PC-9 (cell line): ENCODE measurements at places on chromosomes 2 and 18. TPM values are rescaled to one million over a fixed set of nuclear protein-coding genes. Genes with fewer than 3 reads are reported as not detected.

The ACTG2 gene
- total RNA-seq: not detected in 2 replicates

The DHRS9 gene
- not detected in 2 replicates for total RNA-seq

The COL3A1 gene
- not detected in 2 replicates for total RNA-seq

The RBKS gene
- total RNA-seq: 4.5 and 6.8 TPM in 2 replicates

The EPAS1 gene
- 127 and 163 TPM in 2 replicates for total RNA-seq

The OXER1 gene
- total RNA-seq: not detected in 2 replicates

The EN1 gene
- total RNA-seq: not detected in 2 replicates

The LIMS2 gene
- 1.4 and 2.5 TPM in 2 replicates for total RNA-seq

The DSG1 gene
- total RNA-seq: not detected in 2 replicates

The HOXD4 gene
- total RNA-seq: not detected in 2 replicates

The HRH4 gene
- 0.18 TPM in 1 of 2 replicates, not detected in the other for total RNA-seq

The GALNT14 gene
- 2.4 and 3.1 TPM in 2 replicates for total RNA-seq

The NAPG gene
- 28.1 and 31.0 TPM in 2 replicates for total RNA-seq

The GPR45 gene
- not detected in 2 replicates for total RNA-seq

The CCDC195 gene
- total RNA-seq: not detected in 2 replicates

The FLACC1 gene
- total RNA-seq: 0.75 and 0.87 TPM in 2 replicates

The SP9 gene
- total RNA-seq: not detected in 2 replicates

The PSD4 gene
- total RNA-seq: 29.6 and 38.7 TPM in 2 replicates

The GAREM2 gene
- total RNA-seq: 0.96 and 1.7 TPM in 2 replicates

The STARD7 gene
- 171 and 189 TPM in 2 replicates for total RNA-seq

The RTTN gene
- total RNA-seq: 14.3 and 16.8 TPM in 2 replicates

The PELI1 gene
- 32.6 and 33.1 TPM in 2 replicates for total RNA-seq

The CERKL gene
- 1.5 and 1.6 TPM in 2 replicates for total RNA-seq

The ANKRD30BL gene
- not detected in 2 replicates for total RNA-seq

The MROH2A gene
- total RNA-seq: 1.4 and 2.9 TPM in 2 replicates

The COBLL1 gene
- 6.6 and 8.0 TPM in 2 replicates for total RNA-seq

The CIB4 gene
- not detected in 2 replicates for total RNA-seq

The TUBA4B gene
- not detected in 2 replicates for total RNA-seq

The REG1B gene
- total RNA-seq: not detected in 2 replicates

The BMPR2 gene
- 17.6 and 23.2 TPM in 2 replicates for total RNA-seq

The GTF2A1L gene
- not detected in 2 replicates for total RNA-seq

The IL37 gene
- 1.0 and 1.7 TPM in 2 replicates for total RNA-seq

The PREPL gene
- 34.2 and 42.2 TPM in 2 replicates for total RNA-seq

The PRSS56 gene
- total RNA-seq: not detected in 2 replicates

The ATP6V1C2 gene
- not detected in 2 replicates for total RNA-seq

The LRP2 gene
- not detected in 2 replicates for total RNA-seq

The CCDC74B gene
- 1.9 and 2.4 TPM in 2 replicates for total RNA-seq

The CHRND gene
- total RNA-seq: not detected in 2 replicates

The GALNT3 gene
- 31.6 and 33.1 TPM in 2 replicates for total RNA-seq

The PLEKHH2 gene
- total RNA-seq: 1.6 and 2.3 TPM in 2 replicates

The TUBA3E gene
- total RNA-seq: not detected in 2 replicates

The HOXD9 gene
- total RNA-seq: not detected in 2 replicates

The RGPD3 gene
- total RNA-seq: 0.09 TPM in 1 of 2 replicates, not detected in the other

The YES1 gene
- 68.8 and 111 TPM in 2 replicates for total RNA-seq

The IL36G gene
- total RNA-seq: not detected in 2 replicates

The OTOF gene
- total RNA-seq: not detected in 2 replicates

The TUBB8B gene
- total RNA-seq: not detected in 2 replicates

The TEX44 gene
- not detected in 2 replicates for total RNA-seq

The TXNDC2 gene
- 0.11 TPM in 1 of 2 replicates, not detected in the other for total RNA-seq

The CD8B2 gene
- total RNA-seq: not detected in 2 replicates

The YPEL5 gene
- total RNA-seq: 56.9 and 67.5 TPM in 2 replicates

The ITGA6 gene
- total RNA-seq: 180 and 213 TPM in 2 replicates

The EIF2AK3 gene
- 8.8 and 12.1 TPM in 2 replicates for total RNA-seq

The CTDP1 gene
- 16.0 and 18.6 TPM in 2 replicates for total RNA-seq

The MAP3K19 gene
- total RNA-seq: not detected in 2 replicates

The ANKRD36B gene
- total RNA-seq: 26.2 and 34.0 TPM in 2 replicates

The REEP1 gene
- 0.25 and 0.31 TPM in 2 replicates for total RNA-seq

The IL36A gene
- total RNA-seq: not detected in 2 replicates

The FBLN7 gene
- total RNA-seq: 0.70 and 1.6 TPM in 2 replicates
